ENCODE measurements at places on chromosomes 16 and 17.

DNA sequence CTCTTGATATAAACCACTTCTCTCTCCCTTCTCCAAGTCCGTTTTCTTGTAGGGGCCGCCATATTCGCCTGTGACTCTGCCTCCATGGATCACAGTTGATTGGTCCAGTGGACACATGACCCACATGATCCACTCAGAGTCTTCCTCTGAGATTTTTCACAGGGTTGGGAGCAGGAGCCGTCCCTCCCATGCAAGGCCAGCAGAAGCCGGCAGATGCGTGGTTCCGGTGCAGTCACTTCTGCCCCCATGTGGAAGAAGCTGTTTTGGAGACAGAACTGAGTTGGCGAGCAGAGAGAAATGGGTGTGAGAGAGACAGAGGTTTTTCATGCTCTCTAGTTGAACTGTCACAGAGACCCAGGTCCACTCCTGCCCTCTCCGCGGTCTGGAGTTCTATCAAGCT lies 83.3 kb downstream of the C16orf95 start:
- DNase-seq, result no peak

- DNase-seq, result no peak
Observed at GRCh38 chr17:42329025-42329976, 41.0 kb downstream of the STAT5A start.

DNA sequence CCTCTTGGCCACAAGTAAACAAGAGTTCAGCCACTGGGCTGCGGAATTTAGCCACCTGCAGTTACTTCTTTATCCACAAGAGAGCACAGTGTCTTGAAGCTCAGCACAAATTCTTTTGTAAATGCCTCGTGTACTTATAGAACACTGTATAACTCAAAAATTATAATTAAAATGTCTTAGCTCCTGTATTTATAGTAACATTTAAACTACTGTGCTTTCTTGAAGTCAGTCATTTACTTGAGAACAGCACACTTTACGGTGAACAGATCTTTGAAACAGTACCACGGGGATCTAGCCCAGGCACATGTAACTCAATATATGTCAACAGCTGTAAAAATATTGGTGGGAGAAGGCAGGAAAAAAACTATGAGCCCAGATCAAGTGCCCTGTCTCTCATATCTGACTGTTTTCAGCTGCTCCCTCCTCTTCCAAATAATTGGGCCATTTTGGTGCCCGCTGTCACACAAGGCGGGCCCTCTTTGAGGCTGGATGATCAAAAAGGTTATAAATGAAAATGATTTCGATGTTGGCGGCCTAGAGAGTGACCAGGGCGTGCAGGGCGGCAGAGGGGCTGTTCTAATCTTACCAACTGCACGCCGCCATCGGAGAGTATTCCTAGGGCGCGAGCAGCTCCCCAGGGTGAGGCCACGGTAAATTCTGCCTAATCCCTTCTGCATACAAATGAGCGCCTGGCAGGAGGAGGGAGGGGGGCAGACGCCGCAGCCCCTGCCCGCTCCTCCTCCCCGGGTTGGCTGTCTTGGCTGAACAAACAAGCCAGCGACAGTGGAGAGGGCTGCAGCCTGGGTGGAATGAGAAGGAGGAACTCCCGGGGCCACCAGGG lies 183.2 kb downstream of the C16orf78 start:
- peak; percentile 93 for DNase-seq

GRCh38 chr17:27236717-27237315 lies 57.1 kb upstream of the WSB1 start:
- peak; percentile 90 for DNase-seq

DNA sequence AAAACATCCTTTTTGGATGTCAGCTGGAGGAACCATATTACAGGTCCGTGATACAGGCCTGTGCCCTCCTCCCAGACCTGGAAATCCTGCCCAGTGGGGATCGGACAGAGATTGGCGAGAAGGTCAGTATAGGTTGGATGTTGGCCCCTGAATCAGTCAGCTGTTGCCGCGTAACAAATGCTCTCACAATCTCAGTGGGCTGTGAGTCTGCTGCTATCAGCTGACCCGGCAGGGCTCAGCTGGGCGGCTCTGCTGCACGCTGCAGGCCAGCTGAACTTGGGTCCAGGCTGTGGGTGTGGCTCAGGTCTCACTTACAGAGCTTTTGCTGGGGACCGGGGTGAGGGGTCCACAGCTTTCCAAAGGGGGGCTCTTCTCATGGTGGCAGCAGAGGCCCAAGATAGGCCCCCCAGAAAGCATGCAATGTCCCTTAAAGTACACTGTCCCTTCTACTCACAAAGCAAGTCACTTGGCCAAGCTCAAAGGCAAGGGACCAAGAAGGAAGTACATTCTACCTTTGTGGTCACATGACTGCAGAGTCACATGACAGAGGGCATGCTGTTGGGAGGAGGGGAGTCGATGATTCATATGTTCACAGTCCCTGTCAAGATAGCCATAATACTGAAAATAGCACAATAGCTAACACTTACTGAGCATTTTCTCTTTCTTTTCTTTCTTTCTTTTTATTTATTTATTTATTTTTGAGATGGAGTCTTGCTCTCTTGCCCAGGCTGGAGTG lies 134.2 kb downstream of the ABCC1 start:
- no peak for DNase-seq

Data from brain (organoid and tissue), 16 donors.